ENCODE measurements at places on chromosomes 4 and X.

DNA sequence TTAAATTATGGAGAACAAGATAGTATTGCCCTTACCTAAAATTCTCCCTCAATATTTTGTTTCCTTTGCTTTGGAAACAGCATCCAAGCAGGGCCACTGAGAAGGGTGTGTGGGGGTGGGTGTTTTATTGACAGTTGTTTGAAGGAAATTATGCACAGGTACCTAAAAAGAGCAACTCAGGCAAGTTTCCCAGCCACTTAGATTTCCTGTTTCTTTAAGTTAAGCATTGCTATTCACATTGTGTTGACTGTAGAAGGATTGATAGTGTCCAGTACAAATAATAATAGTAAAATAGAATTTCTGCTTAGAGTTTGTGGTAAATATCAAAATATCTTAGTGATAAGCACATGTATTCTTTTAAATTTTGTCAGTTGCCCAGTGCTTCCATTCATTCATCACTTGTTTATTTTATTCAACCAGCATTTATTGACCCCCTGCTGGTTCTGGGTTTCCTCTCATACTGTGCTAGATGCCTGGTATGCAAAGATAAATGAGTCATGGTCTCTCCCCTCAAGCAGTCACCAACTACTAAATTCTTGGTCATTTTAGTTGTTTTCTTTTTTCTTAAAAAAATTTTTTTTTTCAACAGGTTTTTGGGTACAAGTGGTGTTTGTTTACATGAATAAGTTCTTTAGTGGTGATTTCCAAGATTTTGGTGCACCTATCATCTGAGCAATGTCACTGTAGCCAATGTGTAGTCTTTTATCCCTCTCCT, 50.0 kb downstream of the GALNT7 start:
- DNase-seq, result no peak

- no peak for DNase-seq
These were observed 4.5 kb downstream of the TRIML1 start for GRCh38 chr4:188143731-188144130.

- no peak for DNase-seq
These were observed 31.9 kb downstream of the DTHD1 start for GRCh38 chr4:36313301-36313700.

GRCh38 chr4:155984106-155984797, 30.6 kb upstream of the CTSO start:
- DNase-seq, result peak; percentile 4

- DNase-seq, result no peak
These were observed 276.4 kb downstream of the RPA4 start for GRCh38 chrX:97159916-97160800.

- no peak for DNase-seq
These were observed 1.3 kb downstream of the SLC6A8 start for GRCh38 chrX:153688911-153689590.

DNA sequence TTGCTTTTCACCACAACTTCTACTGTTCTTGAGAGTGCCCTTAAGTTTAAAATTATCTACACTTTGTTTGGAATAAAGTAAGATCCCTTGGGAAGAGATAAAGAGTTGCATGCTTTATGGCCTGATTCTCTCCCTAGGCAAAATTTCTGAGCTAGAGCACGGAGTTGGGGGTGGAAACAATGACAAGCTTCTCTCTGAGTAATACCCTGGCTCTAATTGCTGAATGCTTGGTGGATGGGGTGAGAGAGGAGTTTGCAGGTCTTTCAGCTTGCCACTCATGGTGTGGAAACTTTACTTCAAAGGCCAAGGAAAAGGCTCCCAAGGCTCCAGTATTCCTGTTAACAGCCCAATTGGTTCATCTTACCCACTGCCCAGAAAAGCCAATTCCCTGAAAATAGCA, 26.1 kb upstream of the PRDM8 start:
- DNase-seq, result no peak

GRCh38 chr4:110155654-110156053, 42.8 kb downstream of the ELOVL6 start:
- DNase-seq, result no peak

GRCh38 chr4:150176547-150176946, 98.3 kb downstream of the DCLK2 start:
- no peak for DNase-seq

DNA sequence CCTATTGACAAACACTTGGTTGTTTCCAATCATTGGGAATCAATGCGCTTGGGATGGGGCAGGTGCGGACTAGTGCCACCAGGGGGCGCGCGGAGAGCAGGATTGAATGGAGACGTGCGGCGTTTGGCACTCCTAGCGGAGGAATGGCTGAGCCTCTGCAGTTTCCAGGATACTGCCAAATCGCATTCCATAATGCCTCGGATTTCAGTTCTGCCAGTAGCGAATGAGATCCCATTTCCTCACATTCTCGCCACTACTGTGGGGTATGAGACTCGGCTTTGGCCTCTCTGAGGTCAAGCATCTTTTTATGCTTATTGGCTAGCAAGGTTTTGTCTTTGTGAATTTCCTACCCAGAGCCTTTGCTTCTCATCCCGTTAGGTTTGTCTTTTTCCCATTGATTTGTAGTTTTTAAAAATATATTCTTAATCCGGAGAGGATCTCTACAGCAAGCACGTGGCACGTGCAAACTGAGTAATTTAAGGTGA, 28.7 kb downstream of the CLDN34 start:
- DNase-seq, result peak; percentile 56

DNA sequence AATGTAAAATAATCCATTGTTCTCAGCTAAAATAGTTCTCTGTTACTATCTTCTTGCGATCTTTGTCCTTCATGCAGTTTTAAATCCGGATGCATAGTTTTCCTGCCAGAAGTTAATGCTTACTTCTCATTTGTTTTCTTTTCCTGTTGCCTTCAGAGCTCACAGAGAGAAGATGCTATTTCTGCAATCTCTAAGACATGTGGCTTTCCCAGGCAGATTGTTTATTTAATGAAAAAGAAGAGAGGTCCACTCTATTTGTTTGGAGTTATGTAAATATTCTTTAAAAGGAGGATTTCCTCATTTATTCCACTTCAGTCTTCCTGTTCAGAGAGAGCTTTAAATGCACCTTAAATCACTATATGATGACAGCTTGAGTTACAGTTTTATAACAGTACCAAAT, 39.3 kb upstream of the HPGD start:
- no peak for DNase-seq

DNA sequence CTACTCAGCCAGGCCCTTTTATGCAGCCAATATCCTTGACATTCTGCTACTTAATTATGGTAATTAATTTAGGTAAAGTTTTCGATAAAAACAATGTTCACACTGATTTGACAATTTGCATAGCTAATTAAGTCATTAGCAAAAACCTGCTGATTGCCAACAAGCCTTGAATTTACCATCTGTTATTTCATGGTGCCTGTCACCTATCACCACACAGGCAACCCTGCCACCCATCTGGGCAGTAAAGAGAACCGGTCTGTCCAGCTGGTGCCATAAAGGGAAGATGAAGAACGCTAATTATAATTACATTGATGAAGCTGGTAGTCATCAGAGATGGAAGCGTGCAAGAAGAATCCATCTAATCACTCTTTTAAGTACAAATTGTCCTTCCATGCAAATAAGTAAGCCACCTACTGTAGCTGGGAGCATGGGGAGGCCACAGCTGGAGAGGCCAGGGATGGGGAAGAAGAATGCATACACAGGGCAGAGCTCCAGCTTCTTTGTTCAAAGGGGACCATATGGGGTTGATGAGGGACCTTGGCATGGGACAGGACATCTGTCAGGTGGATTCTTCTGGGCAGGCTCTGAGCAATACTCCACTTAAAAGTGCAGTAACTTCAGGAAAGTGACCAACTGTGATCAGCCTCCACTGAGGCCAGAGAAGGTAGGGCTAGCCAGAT, 277.3 kb upstream of the TAPT1 start:
- no peak for DNase-seq

GRCh38 chrX:134798472-134798871, 140.2 kb upstream of the PLAC1 start:
- no peak for DNase-seq

DNA sequence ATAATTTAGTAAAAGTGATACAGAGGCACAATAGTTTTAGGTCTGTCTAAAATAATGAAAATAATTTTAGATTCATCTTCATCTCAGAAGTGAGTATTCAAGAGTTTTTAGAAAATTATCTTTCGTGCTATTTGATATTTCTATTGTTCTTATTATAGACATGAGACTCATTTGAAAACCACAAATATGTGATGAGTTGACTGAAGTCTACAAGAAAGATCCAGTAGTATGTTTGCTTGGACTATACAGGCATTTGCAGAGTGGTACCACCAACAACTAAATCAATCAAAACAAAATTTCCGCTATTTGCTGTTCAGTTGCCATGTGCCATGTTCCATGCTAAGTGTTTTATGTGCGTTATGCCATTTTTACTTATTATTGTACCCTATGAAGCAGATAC, 1318.5 kb downstream of the STIM2 start:
- DNase-seq, result no peak

DNA sequence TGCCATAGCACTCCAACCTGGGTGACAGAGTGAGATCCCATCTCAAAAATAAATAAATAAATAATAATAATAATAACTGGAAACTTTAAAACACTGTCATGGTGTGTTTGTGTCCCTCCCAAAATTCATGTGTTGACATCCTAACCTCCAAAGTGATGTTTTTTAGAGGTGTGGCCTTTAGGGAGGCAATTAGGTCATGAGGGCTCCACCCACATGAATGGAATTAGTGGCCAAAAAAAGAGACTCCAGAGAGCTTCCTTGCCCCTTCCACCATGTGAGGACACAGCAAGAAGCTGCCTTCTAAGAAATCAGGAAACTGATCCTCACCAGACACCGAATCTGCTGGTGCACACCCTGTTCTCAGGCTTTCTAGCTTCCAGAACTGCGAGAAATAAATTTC, 23.8 kb upstream of the RAPGEF2 start:
- no peak for DNase-seq

DNA sequence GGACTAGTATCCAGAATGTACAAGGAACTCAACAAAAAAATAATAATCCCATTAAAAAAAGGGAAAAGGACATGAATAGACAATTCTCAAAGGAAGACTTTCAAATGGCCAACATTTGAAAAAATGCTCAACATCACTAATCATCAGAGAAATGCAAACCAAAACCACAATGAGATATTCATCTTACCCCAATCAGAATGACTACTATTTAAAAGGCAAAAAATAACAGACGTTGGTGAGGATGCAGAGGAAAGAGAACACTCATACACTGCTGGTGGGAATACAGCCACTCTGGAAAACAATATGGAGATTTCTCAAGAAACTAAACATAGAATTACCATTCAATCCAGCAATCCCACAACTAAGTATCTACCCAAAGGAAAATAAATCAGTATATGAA, 133.1 kb downstream of the KDR start:
- no peak for DNase-seq

DNA sequence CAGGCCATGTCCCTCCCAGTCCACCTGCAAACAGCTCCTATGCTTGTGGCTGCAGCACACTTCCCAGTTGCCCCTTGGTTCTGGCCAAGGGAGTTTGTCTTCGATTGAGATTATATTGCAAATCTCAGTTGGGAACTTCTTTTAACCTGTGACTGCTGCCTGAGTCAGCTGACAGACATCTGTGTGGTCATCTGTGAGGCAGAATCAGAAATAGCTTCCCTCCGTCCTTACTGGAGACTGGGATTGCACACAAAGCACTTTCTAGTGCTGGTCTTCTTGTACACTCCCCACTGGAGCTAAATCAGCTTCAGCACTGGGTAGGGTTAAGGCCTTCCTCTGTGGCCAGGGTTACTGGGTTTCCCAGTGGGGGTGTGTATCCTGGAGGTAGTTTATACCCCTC, 34.3 kb downstream of the ZNF330 start:
- no peak for DNase-seq

GRCh38 chrX:56569378-56570057, 6.1 kb downstream of the UBQLN2 start:
- no peak for DNase-seq

- no peak for DNase-seq
These were observed 43.2 kb upstream of the PITX2 start for GRCh38 chr4:110666030-110666429.

- no peak for DNase-seq
These were observed 11.5 kb upstream of the TLR1 start for GRCh38 chr4:38815885-38816782.

DNA sequence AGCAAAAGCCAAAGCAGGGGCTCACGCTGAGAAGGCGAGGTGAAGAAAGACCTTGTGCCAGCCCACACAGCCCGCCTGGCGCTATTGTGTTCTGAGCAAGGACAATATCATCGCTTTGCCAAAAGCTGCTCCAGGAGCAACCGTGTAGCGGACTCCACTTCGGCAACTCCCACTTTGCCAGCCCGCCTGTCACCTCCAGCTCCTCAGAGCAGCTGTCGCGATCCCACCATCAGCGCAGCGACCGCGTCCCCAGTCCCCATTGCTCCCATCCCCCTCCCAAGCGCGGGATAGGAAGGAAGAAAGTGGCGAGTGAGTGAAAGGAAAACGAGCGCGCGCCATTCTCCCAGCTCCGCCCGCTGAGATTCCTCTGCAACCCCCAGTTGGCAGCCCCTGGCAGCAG, 759 bp downstream of the ZC4H2 start:
- no peak for DNase-seq

GRCh38 chrX:109187473-109188168, 294.3 kb downstream of the GUCY2F start:
- no peak for DNase-seq

GRCh38 chr4:76947369-76947768, 2.2 kb upstream of the SEPTIN11 start:
- DNase-seq, result no peak

DNA sequence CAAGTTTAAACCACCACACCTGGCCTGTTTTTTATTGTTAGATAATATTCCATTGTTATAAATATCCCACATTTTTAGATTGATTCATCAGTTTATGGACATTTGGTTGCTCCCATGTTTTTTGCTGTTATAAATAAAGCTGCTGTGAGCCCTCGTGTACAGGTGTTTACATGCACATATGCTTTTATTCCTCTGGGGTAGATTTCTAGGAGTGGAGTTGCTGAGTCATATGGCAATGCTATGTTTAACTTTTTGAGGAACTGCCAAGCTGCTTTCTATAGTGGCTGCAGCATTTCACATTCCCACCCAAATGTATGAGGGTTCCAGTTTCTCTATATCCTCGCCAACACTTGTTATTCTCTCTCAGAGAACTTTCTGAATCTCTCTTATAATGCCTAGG, 90.5 kb downstream of the TBL1X start:
- no peak for DNase-seq

All from NCI-H748 treated with DMSO at 0.1 percent for 48 hours (cell line).